H1 (cell line): ENCODE measurements at places on chromosomes 4 and X. TPM values are rescaled to one million over a fixed set of nuclear protein-coding genes. Genes with fewer than 3 reads are reported as not detected.
A peak's percentile ranks its signal among the peaks of the same experiment; 100 is the strongest.

DNA sequence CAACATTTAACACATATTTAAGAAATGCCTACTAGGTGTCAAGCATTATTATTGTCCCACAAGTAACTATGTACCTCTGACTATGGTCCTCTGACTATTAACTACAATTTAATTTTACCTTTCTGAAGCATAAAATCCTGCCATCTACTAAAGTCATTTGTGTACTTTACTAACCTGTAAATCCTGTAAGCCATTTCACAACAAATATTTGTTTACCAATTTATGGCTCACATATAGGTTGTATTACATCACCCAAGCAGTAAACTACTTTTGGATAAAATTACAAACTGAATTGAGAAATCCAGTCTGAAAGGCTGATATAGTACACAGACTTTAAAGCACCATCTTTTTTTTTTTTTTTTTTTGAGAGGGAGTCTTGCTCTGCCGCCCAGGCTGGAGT lies 43.8 kb downstream of the CNGA1 start:
- no peak overlapping the region for H3K4me3 ChIP-seq
- H3K4me1 ChIP-seq: no peaks in the 10 kb centered on the region
- no peak for DNase-seq

DNA sequence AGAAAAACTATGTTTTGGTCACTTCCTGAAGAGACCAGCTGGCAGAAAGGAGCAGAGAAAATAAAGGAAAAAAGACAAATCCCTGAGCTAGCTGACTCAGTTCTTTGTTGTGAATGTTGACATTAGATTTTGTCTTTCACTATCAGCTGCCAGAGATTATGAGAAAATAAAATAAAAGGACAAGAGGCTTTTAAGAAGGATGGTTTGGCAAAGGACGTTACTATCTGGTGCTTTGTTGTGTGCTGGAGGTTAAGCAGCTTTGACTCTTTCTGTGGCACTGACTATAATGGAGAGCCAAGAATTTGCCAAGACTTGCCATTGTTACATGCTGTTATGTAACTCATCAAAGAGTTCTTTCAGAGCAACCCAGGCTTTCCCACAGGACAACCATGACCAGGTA lies 12.1 kb downstream of the ASB5 start:
- no peaks in the 10 kb centered on the region for H3K4me1 ChIP-seq
- H3K4me3 ChIP-seq: no peak overlapping the region

- H3K4me3 ChIP-seq: no peak overlapping the region
- H3K36me3 ChIP-seq: no peaks in the 10 kb centered on the region
- no peaks in the 10 kb centered on the region for H3K27me3 ChIP-seq
Observed at GRCh38 chr4:189090174-189090814, 850.4 kb upstream of the FRG1 start.

- peaks cover 20% of the 10 kb centered on the region for H3K36me3 ChIP-seq
- no peaks in the 10 kb centered on the region for H3K4me1 ChIP-seq
- no peak overlapping the region for H3K4me3 ChIP-seq
Observed at GRCh38 chr4:118749347-118749988, 64.3 kb downstream of the METTL14 start.

GRCh38 chr4:137523329-137523728 lies 9.0 kb downstream of the PCDH18 start:
- no peaks in the 10 kb centered on the region for H3K4me1 ChIP-seq
- H3K27me3 ChIP-seq: no peaks in the 10 kb centered on the region
- H3K36me3 ChIP-seq: peaks cover 33% of the 10 kb centered on the region
- no peak overlapping the region for H3K4me3 ChIP-seq
- H3K27ac ChIP-seq: no peak overlapping the region

DNA sequence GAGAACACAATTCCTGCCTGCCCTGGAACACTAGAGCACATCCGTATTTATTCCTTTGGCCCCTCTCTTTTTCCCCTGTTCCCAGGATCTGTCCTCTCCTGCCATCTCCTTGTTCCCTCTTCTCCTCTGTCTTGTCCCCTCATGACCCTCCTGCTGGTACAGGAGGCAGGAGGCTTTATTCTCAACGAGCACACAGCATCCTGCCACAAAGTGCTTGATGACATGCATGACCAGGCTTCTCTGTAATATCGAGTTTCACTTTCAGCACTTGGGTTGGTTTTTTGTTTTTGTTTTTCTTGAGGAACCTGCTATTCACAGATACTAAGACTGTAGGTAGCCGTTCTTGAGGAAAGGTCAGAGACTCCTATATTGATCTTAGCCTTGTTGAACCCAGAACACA lies 35.3 kb downstream of the NALF2 start:
- H3K27me3 ChIP-seq: no peaks in the 10 kb centered on the region; the same call in 1 of the 2 replicates
- no peaks in the 10 kb centered on the region for H3K4me1 ChIP-seq
- no peaks in the 10 kb centered on the region for H3K36me3 ChIP-seq
- no peak overlapping the region for H3K27ac ChIP-seq
- no peak overlapping the region for H3K4me3 ChIP-seq
- DNase-seq: no peak

DNA sequence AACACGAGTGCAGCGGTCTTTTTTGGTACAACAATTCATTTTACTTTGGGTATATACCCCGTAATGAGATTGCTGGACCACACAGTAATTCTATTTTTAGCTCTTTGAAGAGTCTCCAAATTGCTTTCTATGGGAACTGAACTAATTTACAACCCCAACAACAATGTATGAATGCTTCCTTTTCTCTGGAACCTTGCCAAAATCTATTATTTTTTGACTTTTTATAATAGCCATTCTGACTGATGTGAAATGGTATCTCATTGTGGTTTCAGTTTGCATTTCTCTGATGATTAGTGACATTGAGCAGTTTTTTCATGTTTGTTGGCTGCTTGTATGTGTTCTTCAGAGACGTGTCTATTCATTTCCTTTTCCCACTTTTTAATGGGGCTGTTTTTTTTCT lies 240.8 kb downstream of the STK32B start:
- no peak overlapping the region for H3K4me3 ChIP-seq
- no peaks in the 10 kb centered on the region for H3K4me1 ChIP-seq
- no peak for DNase-seq
- no peak overlapping the region for H3K27ac ChIP-seq
- no peaks in the 10 kb centered on the region for H3K36me3 ChIP-seq

DNA sequence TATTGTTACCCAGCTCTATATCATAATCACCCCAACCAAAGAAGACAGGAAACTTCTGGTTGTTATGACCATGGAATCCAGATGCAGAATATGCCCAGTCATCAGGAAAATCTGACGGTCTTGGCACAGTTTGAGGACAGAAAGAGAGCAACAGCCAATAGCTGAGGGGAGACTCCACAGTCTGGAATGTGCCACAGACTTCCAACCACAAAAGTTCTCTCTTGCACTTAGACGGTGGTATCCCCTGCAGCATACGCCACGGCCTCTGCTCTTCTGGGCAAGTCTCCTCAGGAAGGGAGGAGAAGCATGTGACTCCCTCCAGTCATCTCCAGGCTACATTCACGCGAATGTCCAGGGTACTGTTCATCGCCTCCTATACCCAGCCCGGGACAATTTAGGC lies 18.4 kb downstream of the ZNF827 start:
- H3K36me3 ChIP-seq: no peaks in the 10 kb centered on the region
- H3K4me1 ChIP-seq: peaks cover 5% of the 10 kb centered on the region; the same call in 1 of the 2 replicates
- no peaks in the 10 kb centered on the region for H3K27me3 ChIP-seq
- DNase-seq: no peak

DNA sequence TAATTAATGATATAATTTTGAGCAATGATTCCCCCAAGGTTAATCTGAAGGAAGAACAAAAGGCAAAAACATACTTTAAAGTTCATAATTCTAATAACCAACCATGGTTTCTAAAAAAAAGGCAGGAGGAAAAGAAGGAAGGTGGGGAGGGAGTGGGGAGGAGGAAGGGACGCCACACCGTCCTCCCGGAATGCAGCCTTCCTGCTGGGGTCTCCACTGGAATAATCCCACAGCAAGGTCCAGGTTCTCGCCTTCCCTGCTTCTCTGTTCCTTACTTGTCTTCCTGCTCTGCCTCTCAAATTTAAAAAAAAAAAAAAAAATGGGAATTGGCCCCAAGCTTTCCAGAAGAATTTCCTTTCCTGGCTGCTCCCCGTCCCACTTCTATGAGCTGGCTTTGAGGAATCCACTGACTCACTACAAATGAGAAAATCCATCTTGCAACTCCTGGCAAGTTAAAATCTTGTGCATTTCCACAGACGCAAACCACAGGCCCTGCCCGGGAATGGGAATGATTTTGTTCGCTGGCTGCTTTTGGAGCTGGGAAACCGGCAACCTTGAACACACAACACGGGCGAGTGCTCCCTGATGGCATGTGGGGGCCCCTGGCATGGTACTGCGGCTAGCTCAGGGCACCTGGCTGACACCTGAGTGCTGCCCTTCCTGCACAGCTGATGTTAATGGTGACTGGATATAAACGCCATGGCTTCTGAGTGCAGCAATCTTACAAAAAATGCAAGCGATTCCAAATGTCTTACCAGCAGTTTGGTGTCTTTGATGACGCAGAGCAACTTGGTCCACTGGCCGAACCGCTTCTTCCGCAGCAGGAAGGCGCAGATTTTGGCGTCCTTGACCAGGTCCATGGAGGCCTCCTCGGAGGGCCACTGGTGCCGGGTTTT lies 97.0 kb downstream of the AFAP1 start:
- H3K4me3 ChIP-seq: no peak overlapping the region
- no peak for DNase-seq
- no peaks in the 10 kb centered on the region for H3K27me3 ChIP-seq

DNA sequence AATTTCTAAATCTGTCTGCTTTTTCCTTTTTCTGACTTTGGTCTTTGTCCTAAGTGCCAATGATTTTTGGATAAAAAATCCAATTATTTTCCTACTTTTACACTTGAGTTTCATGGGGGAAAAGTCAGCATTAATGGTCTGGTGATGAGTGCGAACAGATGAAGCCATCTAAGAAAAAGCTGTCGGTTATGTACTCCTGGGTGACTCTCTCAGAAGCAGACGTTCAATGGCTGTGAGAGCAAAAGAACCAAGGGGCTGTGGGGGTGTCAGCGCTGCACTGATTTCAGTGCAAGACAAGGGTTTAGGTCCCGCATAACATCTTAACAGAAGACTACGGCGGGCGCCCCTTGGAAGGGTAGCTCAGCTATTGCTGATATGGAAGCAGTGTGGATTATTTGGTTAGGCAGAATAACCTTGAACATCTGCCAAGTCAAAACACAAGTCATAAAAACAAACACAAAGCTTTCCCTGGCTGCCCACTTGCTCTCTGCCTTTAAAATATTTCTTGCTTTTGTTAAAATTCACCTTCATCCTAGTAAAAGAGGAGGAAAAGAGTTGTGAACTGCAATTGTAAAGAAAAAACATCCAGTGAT lies 240.5 kb downstream of the MAML3 start:
- DNase-seq: no peak
- no peak overlapping the region for H3K4me3 ChIP-seq
- H3K27ac ChIP-seq: no peak overlapping the region
- no peaks in the 10 kb centered on the region for H3K36me3 ChIP-seq
- H3K27me3 ChIP-seq: no peaks in the 10 kb centered on the region
- H3K4me1 ChIP-seq: no peaks in the 10 kb centered on the region

- no peaks in the 10 kb centered on the region for H3K4me1 ChIP-seq
- peaks cover 84% of the 10 kb centered on the region for H3K27me3 ChIP-seq
- H3K4me3 ChIP-seq: peak overlapping the region; percentile 9
- H3K27ac ChIP-seq: no peak overlapping the region
- H3K36me3 ChIP-seq: no peaks in the 10 kb centered on the region
- no peak for DNase-seq
Observed at GRCh38 chr4:1002131-1002630, 9.0 kb upstream of the SLC26A1 start.

SERTM2 gene
- 0.38 and 0.58 TPM in 2 replicates for total RNA-seq

IGSF1 gene
- 23.0 and 23.1 TPM in 2 replicates for total RNA-seq
